ENCODE measurements at places on chromosomes 1 and 21.

- no peak for DNase-seq
- no peaks in the 10 kb centered on the region for H3K4me1 ChIP-seq
- no peak overlapping the region for H3K27ac ChIP-seq
- H3K4me3 ChIP-seq, result no peak overlapping the region
These were observed 76.6 kb downstream of the PRKAB2 start for GRCh38 chr1:147095691-147096090.

DNA sequence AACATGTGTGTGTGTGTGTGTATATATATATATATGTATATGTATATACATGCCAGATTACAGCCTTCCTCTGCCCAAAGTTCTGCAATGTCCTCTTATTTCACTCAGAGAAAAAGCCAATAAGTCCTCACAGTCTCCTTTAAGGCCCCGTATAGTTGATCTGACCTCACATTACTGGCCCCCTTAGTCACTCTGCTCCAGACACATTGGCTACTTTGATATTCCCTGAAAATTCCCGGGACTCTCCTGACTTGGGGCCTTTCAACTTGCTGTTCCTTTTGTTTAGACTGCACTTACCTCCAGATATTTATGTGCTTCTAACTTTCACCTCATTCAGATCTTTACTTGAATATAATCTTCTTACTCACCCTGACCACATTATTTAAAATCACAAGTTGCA, 4.2 kb upstream of the BSDC1 start:
- DNase-seq, result no peak
- no peaks in the 10 kb centered on the region for H3K36me3 ChIP-seq
- H3K4me1 ChIP-seq, result peaks cover 2% of the 10 kb centered on the region
- H3K27ac ChIP-seq, result no peak overlapping the region
- no peak overlapping the region for H3K4me3 ChIP-seq

DNA sequence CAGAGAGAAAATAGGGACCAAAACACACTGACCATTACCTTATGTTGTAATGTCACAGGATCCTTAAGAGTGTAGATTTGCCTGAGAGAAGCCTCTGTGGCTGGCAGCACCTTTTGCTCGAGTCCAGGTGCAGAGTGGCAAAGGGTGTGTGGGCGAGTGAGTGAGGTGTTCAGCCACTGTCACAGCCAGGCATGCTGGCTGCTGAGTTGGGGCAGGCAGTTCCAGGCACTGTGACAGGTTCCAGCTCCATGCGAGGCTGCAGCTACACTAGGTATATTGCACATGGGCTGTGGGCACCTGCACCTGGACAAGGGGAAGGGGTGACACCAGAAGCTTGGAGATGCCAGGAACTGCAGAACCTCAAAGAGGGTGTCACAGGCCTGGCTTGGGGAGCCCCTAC, 1370.4 kb upstream of the PRMT6 start:
- no peaks in the 10 kb centered on the region for H3K36me3 ChIP-seq
- no peak overlapping the region for H3K27ac ChIP-seq
- no peak for DNase-seq
- no peaks in the 10 kb centered on the region for H3K27me3 ChIP-seq

- H3K36me3 ChIP-seq, result no peaks in the 10 kb centered on the region
- no peaks in the 10 kb centered on the region for H3K27me3 ChIP-seq
- H3K4me3 ChIP-seq, result no peak overlapping the region
- DNase-seq, result no peak
- peaks cover 7% of the 10 kb centered on the region for H3K4me1 ChIP-seq
These were observed 106.1 kb downstream of the PRDM2 start for GRCh38 chr1:13806108-13806507.

DNA sequence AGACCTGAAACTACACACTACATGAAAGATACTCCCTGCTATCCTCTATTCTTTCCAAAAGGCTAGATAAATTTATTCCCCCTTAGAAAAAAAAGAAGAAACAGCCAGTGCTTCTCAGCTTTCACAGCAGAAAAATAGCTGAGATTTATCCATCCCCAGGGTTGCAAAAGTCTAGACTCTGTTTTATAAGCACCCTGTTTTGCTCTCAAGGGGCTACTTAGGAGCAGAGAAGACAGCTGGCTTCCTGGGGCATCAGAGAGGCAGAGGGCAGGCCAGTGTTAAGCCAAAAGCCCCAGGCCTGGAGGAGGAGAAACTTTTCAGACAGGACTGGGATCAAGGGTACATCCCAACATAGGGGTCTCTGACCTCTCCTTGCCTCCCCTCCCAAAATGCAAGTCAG, 3.9 kb downstream of the LAMB3 start:
- no peaks in the 10 kb centered on the region for H3K27me3 ChIP-seq
- no peak for DNase-seq

DNA sequence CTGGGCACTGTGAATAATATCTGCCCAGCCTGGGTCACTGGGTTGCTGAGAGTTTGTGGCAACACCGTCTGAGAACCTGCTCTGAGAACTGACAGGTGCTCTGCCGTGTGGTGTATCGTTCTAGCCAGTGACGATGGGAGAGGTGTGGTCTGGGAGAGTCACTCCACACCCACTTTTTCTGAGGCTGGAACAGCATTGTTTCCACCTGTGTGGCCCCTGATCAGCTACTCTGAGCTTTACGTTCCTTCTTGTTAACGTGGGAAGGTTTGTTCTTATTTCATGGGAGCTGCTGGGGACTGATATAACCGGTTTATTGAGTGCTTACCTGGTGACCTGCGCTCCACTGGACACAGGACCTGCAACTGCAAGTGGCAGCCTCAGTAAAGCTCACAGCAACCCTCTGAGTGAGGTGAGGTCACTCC, 34.8 kb upstream of the TENT5C start:
- no peak overlapping the region for H3K4me3 ChIP-seq
- peak overlapping the region; percentile 66 for H3K27ac ChIP-seq
- peak; percentile 37 for DNase-seq
- H3K36me3 ChIP-seq, result no peaks in the 10 kb centered on the region
- H3K4me1 ChIP-seq, result no peaks in the 10 kb centered on the region
- H3K27me3 ChIP-seq, result no peaks in the 10 kb centered on the region

DNA sequence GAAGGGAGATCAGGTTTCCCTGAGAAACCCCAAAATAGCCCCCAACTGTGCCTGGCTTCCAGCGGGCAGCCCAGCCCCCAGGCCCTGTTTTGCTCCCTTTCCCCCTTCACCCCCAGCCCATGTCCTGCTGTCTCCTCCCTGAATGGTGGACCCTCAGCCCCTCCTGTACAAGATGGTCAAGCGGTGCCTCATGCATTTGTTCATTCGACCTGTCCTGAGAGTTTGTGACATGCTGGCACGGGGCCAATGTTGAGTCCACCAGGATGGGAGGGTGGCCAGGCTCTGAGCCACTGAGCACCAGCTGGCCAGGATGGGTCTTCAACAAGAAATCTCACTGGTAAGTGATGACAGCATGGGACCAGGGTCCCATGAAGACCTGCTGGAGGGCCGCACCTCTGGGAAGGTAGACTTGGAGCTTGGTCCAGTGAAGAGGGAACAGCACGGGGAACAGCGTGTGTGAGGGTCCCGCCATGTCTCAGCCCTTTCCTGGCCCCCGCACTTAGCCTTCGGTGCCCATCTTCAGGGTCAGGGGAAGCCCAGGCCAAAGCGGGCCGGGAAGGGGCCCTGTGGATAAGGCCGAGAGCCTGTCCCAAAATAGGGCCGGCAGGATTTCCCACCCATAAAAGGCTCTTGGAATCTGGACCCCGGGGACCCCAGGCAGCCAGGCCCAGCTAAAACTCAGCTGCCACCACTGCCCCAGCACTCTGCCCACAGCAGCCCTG, at the start of gene CALML6:
TSS of gene CALML6 (plus strand) at position 290 of the 722 bp plus-strand sequence. CDS start at position 311, 21 bp downstream.
- peaks cover 6% of the 10 kb centered on the region for H3K4me1 ChIP-seq
- no peak within 1 kb of the TSS for H3K27ac ChIP-seq
- H3K4me3 ChIP-seq, result no peak within 1 kb of the TSS
- no peaks in the 10 kb centered on the region for H3K27me3 ChIP-seq
- H3K36me3 ChIP-seq, result no peaks in the 10 kb centered on the region

GRCh38 chr1:25917996-25918395, 11.8 kb upstream of the STMN1 start:
- no peak for DNase-seq
- no peak overlapping the region for H3K4me3 ChIP-seq
- no peaks in the 10 kb centered on the region for H3K36me3 ChIP-seq
- no peak overlapping the region for H3K27ac ChIP-seq
- H3K4me1 ChIP-seq, result no peaks in the 10 kb centered on the region

- H3K36me3 ChIP-seq, result no peaks in the 10 kb centered on the region
- H3K4me3 ChIP-seq, result no peak overlapping the region
- no peaks in the 10 kb centered on the region for H3K27me3 ChIP-seq
- DNase-seq, result no peak
These were observed 70.3 kb downstream of the MORN1 start for GRCh38 chr1:2320760-2321667.

GRCh38 chr1:229892515-229893117, 174.4 kb upstream of the GALNT2 start:
- no peak overlapping the region for H3K4me3 ChIP-seq
- no peak overlapping the region for H3K27ac ChIP-seq
- no peaks in the 10 kb centered on the region for H3K4me1 ChIP-seq
- no peaks in the 10 kb centered on the region for H3K36me3 ChIP-seq

GRCh38 chr1:30089024-30089430, 634.4 kb downstream of the MATN1 start:
- DNase-seq, result no peak
- H3K27ac ChIP-seq, result no peak overlapping the region
- H3K4me1 ChIP-seq, result no peaks in the 10 kb centered on the region
- peaks cover 7% of the 10 kb centered on the region for H3K27me3 ChIP-seq
- no peaks in the 10 kb centered on the region for H3K36me3 ChIP-seq

DNA sequence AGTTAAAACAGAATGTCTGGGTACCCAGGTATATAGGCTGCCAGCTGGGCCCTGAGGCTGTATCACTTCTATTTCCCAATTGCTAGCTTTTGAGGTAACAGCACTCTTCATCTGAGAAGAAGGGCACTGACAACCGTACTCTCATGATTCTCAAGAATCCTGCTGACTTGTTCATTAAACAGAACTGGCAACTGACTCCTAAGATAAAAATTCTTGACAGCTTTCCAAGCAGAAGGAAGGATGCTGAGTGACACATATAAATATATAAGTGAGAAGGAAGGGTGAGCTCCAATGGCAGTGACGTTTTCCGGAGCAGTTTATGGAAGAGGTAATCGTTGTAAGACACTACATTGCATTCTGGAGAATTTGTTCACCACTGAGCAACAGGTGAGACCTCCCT, 48.1 kb upstream of the NRIP1 start:
- H3K27ac ChIP-seq, result no peak overlapping the region
- H3K36me3 ChIP-seq, result no peaks in the 10 kb centered on the region
- no peaks in the 10 kb centered on the region for H3K4me1 ChIP-seq

GRCh38 chr1:220300442-220301121, 28.3 kb upstream of the RAB3GAP2 start:
- DNase-seq, result peak; percentile 75
- no peaks in the 10 kb centered on the region for H3K4me1 ChIP-seq
- peak overlapping the region; percentile 76 for H3K27ac ChIP-seq

DNA sequence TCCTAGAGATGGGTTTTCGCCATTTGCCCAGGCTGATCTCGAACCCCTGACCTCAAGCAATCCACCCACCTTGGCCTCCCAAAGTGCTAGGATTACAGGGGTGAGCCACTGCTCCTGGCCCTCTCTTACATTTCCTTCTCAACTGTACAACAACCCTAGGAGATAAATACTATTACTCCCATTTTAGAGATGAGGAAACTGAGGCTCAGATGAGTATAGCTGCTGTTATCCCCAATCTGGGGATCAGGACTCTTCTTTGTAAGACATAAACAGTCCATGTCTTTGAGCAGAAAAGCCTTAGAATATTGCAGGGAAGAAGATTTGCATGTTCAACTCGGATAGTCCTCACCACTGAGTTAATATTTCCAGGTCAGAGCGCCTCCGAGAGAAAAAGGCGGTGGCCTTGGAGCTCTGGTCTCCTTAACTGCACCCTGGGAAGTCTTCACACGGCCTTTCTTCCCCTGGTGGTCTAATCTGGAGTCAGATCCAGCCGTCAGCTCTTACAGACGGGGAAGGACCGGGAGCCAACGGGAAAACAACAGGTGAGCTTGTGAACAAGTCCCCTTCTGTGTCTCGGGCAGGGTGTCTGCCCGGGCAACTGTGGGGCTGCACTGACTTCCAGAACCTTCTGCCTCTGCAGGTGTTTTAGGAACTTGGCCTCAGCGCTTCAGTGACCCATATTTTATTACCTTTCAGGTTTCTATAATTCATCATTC, 5.9 kb upstream of the OLIG1 start:
- H3K4me1 ChIP-seq, result no peaks in the 10 kb centered on the region
- H3K4me3 ChIP-seq, result no peak overlapping the region
- no peak overlapping the region for H3K27ac ChIP-seq
- no peaks in the 10 kb centered on the region for H3K36me3 ChIP-seq

- H3K4me1 ChIP-seq, result no peaks in the 10 kb centered on the region
- no peaks in the 10 kb centered on the region for H3K27me3 ChIP-seq
- no peaks in the 10 kb centered on the region for H3K36me3 ChIP-seq
- no peak overlapping the region for H3K4me3 ChIP-seq
These were observed 1.6 kb upstream of the PTGS2 start for GRCh38 chr1:186681801-186682200.

- no peaks in the 10 kb centered on the region for H3K27me3 ChIP-seq
- no peaks in the 10 kb centered on the region for H3K36me3 ChIP-seq
- DNase-seq, result no peak
- H3K4me1 ChIP-seq, result no peaks in the 10 kb centered on the region
These were observed 86.2 kb downstream of the NGF start for GRCh38 chr1:115251856-115252255.

DNA sequence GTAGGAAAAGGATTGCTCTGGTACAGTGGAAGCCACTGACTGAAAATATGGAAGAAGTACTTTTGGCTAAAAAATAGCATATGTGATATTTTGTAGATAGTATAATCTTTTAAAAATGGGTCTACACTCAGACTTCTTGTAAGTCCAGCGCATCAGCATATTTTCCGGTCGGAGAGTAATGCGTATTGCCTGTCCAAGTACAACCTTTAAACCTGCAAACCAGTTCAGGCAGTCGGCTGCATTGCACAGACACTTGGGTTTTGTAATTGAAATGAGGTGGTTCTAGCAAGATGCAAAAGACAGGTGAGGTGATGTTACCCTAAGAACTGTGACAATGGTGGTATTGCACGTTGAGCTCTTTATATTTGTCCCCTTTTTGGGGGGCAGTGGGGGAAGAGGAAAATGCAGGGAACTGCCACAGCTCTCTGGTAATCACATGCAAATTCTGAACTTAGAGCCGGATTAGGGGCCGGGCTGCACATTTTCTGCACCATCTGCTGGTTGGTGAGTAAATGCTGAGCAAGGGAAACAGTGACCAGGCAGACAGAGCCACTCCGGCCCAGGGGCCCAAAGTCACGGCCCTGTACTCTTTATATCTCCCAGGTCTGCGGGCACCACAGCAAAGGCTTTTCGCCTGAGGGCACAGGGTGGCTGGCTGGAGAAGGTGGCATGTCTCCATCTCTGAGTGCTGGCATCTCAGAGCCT, 2.3 kb downstream of the GPR137B start:
- H3K27me3 ChIP-seq, result no peaks in the 10 kb centered on the region
- peaks cover 7% of the 10 kb centered on the region for H3K4me1 ChIP-seq
- no peak for DNase-seq
- H3K36me3 ChIP-seq, result no peaks in the 10 kb centered on the region

DNA sequence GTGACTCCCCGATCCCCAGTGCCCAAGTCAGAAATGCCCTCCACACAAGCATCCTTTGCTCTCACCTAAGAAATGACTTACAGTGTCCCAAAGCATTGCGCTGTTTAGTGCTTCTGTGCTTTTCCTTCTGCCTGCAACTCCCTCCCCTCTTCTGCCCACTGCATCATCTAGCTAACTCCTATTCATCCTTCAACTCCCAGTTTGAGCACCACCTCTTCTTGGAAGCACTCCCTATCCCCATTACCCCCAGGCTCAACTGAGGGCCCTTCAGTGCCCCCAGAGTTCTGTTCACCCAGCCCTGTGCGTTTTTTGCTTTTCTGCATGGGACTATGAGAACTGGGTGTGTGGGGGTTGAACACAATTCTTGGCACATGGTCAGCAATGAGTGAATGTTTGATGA, 10.0 kb downstream of the KCNQ4 start:
- no peak overlapping the region for H3K4me3 ChIP-seq
- no peak for DNase-seq
- no peaks in the 10 kb centered on the region for H3K36me3 ChIP-seq
- no peaks in the 10 kb centered on the region for H3K27me3 ChIP-seq
- no peak overlapping the region for H3K27ac ChIP-seq

Data from breast epithelium (tissue), 4 donors.